ENCODE measurements at places on chromosomes 3 and 15. TPM values are rescaled to one million over a fixed set of nuclear protein-coding genes. Genes with fewer than 3 reads are reported as not detected.

Gene SENP8
- total RNA-seq, result 2.3 TPM

Gene RBPMS2
- total RNA-seq, result not detected

Gene CCDC9B
- 3.0 TPM for total RNA-seq

Gene MYZAP
- 0.72 TPM for total RNA-seq

Gene PRSS50
- not detected for total RNA-seq

Gene GOLGA6L9
- 15.3 TPM for total RNA-seq

Gene SYNPR
- not detected for total RNA-seq

Gene MESP1
- total RNA-seq, result 0.56 TPM

Gene FGF12
- 2.9 TPM for total RNA-seq

Gene TBL1XR1
- total RNA-seq, result 87.9 TPM

Gene GREM1
- 96.8 TPM for total RNA-seq

Gene OTOL1
- not detected for total RNA-seq

Gene RHOV
- not detected for total RNA-seq

Gene INKA1
- total RNA-seq, result 7.6 TPM

Gene IVD
- total RNA-seq, result 30.5 TPM

Gene CLDN16
- total RNA-seq, result not detected

Gene CLDN18
- not detected for total RNA-seq

Gene LRRN1
- total RNA-seq, result 0.40 TPM

Gene KLHL40
- total RNA-seq, result not detected

Gene DNAJA4
- 0.88 TPM for total RNA-seq

Gene PLSCR5
- total RNA-seq, result not detected

Gene ROPN1B
- not detected for total RNA-seq

Gene SCAANT1
- total RNA-seq, result not detected

Gene FBXO40
- total RNA-seq, result not detected

Gene SNURF
- total RNA-seq, result 1.7 TPM

Gene ZKSCAN7
- total RNA-seq, result 7.1 TPM

Gene LRRK1
- 9.8 TPM for total RNA-seq

Gene SAMMSON
- total RNA-seq, result not detected

Gene MED12L
- total RNA-seq, result 0.80 TPM

Gene GOLGA8N
- 4.6 TPM for total RNA-seq

Gene ARF4
- 226 TPM for total RNA-seq

Gene ATP10A
- total RNA-seq, result 0.24 TPM

Gene ADAMTS7
- total RNA-seq, result 10.6 TPM

Gene EFCC1
- total RNA-seq, result 0.65 TPM

Gene CP
- 1.0 TPM for total RNA-seq

Gene RPP25
- 18.0 TPM for total RNA-seq

Gene NGRN
- total RNA-seq, result 78.0 TPM

Gene PLOD2
- total RNA-seq, result 99.2 TPM

Gene BTLA
- 0.26 TPM for total RNA-seq

Gene CIB2
- 8.0 TPM for total RNA-seq

Gene GLT8D1
- total RNA-seq, result 88.7 TPM

Gene SLC27A2
- 0.13 TPM for total RNA-seq

Gene CAND2
- total RNA-seq, result 5.0 TPM

Gene CCDC80
- total RNA-seq, result 48.7 TPM

Gene ACAD11
- 17.3 TPM for total RNA-seq

Gene FOXL2
- total RNA-seq, result 1.4 TPM

Gene TGM5
- total RNA-seq, result not detected

Gene ESYT3
- not detected for total RNA-seq

Gene ACP3
- 3.9 TPM for total RNA-seq

Gene AGTR1
- total RNA-seq, result 3.0 TPM

Gene SLC28A2
- total RNA-seq, result not detected

Gene TP63
- 0.16 TPM for total RNA-seq

Gene GTF2E1
- total RNA-seq, result 12.0 TPM

Gene MORC1
- total RNA-seq, result not detected

Measured in epithelial cell of alveolus of lung (primary cell).